ENCODE measurements at places on chromosomes 1 and 21. TPM values are rescaled to one million over a fixed set of nuclear protein-coding genes. Genes with fewer than 3 reads are reported as not detected.

UBXN10 gene
- total RNA-seq = 0.22 TPM

GBP5 gene
- total RNA-seq = 114 TPM

LGALS8 gene
- 125 TPM for total RNA-seq

CD5L gene
- not detected for total RNA-seq

RAB25 gene
- 0.86 TPM for total RNA-seq

SLC9C2 gene
- not detected for total RNA-seq

EFHD2 gene
- total RNA-seq = 87.9 TPM

TIE1 gene
- total RNA-seq = not detected

FAM76A gene
- total RNA-seq = 31.7 TPM

TEDDM1 gene
- not detected for total RNA-seq

CHIT1 gene
- total RNA-seq = 0.39 TPM

CLCA1 gene
- not detected for total RNA-seq

GOLT1A gene
- total RNA-seq = not detected

PRKCZ gene
- total RNA-seq = 17.1 TPM

LDLRAD1 gene
- not detected for total RNA-seq

RCSD1 gene
- total RNA-seq = 42.4 TPM

ASAP3 gene
- 0.81 TPM for total RNA-seq

TCHH gene
- total RNA-seq = not detected

SMIM34 gene
- not detected for total RNA-seq

GPR153 gene
- total RNA-seq = 0.65 TPM

TLR5 gene
- 1.2 TPM for total RNA-seq

CD2 gene
- 102 TPM for total RNA-seq

F13B gene
- not detected for total RNA-seq

RC3H1 gene
- total RNA-seq = 40.2 TPM

TMEM51 gene
- not detected for total RNA-seq

TMCO2 gene
- not detected for total RNA-seq

ANGPTL3 gene
- total RNA-seq = not detected

RBM11 gene
- total RNA-seq = 15.7 TPM

ACTL8 gene
- total RNA-seq = not detected

TDRD5 gene
- total RNA-seq = not detected

FAM151A gene
- not detected for total RNA-seq

APCS gene
- not detected for total RNA-seq

PLA2G2C gene
- total RNA-seq = not detected

ZNF672 gene
- 33.8 TPM for total RNA-seq

LHX8 gene
- not detected for total RNA-seq

NEK2 gene
- total RNA-seq = 0.35 TPM

OR2L5 gene
- total RNA-seq = not detected

REN gene
- total RNA-seq = not detected

DMRTB1 gene
- not detected for total RNA-seq

CFHR1 gene
- total RNA-seq = not detected

DSTYK gene
- 17.2 TPM for total RNA-seq

KCNQ4 gene
- total RNA-seq = 0.31 TPM

SPATA1 gene
- total RNA-seq = 0.94 TPM

KRTAP22-2 gene
- total RNA-seq = not detected

Data from CD8-positive, alpha-beta T cell (primary cell).